Activated T-cell treated with anti-CD3 and anti-CD28 coated beads, Interleukin-2, amount 50 U/mL, for 24 hours (primary cell): ENCODE measurements at places on chromosomes 2 and 18.

DNA sequence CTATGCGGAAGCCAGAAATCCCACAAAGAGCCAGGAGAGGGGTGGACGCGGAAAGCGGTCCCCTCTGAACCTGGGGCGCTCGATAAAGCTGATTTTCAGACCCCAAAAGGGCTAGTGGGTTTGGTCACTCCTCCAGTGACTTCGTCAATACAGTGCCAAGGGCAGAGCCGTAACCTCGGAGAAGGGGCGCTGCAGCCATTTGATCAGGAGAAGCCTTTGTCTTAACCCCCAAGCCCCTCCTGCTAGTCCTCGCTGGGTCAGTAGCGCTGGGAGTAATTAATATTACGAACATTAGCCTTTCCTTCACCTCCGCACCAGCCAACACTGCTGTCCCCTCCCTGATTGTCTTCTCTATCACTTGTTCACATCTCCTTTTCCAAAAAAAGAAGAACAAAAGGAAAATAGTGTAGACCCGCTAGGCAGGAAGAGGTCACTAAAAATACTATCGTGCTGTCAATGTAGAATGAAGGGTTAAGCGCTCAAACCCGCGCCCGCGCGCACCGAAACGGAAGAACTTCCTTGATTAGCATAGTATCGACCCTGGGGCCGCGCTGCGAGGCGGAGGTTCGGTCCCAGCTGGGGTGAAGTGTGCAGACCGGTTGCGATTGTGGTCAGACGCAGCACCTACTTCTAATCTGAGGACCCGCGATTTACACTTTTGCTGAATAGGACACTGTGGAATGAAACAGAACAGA is 63.2 kb upstream of the MAPRE2 start:
- peak; percentile 74 for DNase-seq

DNA sequence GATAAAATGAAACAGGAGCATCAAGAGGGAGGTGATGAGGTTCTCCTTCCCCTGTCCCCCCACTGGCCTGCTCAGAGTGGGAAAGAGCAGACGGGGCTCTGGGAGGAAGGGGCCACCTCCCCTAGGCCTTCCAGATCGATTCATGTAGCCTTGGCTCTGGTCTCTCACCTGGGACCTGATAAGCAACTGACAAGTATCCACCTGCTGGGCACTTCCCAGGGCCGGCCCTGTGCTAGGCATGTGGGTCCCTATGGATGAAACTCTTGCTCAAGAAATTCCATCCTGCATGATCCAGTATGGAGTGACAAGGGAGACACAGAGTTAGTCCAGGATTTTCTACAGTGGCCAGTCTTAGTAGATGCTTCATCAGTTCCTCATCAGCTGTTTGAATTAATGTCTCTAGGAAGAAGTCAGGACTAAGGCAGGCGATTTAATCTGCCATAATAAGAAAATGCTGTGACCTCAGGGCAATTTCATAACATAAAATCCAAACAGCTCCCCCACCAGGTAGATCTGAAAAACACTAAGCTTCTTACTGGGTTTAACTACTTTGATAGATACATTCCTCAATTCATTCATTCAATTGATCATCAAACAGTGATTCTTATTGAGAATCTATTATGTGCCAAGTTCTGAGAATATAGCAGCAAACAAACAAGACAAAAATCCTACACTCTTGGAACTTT is 44.7 kb upstream of the ZFP36L2 start:
- no peak for DNase-seq

DNA sequence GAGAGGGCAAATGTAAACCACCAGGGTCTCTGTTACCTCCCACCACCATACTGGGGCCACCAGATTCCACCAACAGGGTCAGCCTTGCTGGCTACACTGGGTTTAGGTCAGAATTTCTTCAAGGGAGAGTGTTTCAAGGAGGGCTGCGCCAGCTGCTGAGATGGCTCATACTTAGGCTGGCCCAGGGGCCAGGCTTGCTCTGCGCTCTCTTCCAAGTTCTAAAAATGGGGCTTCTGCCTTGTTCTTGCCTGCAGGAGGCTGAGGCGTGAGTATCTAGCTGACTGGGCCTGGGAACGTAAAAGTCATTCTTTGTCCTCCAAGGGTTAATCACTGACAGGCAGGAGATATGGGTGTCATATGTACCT is 28.1 kb downstream of the MRPL33 start:
- DNase-seq = no peak

DNA sequence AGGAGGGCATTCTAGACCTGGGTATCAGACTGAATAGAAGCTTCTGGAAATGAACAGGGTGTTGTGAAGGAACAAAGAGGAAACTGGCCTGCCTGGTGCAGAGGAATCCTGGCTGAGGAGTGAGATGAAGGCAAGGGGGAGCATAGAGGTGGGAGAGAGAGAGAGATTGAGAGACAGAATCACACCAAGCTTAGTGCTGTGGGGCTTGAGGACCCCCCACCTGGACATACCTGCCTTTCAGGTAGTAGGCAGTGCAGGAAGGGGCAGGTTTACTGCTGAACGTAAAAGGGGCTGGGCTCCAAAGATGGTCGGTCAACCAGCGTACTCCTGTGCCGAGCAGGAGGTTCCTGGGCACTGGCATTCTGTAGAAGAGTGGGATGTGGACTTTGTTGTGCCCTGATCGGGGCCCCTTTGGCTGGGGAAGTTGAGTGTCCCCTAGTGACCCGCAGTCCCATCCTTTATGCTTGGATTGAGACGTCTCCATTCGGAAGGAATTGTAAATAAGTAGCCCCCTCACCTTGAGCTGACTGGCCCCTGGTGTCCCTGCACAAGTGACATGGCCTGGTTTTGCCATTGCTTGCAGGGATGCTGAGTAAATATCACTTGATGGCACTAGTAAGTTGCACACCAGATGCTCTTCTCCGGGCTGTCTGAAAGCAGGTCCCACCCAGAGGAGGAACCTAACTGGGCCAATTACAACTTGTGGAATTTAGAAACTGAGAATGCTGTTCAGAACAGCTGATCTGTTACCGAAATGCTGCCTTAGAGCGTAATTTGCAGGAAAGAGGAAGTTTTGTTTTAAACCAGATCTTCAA is 1.4 kb downstream of the UBE2F start:
- DNase-seq = peak; percentile 53

- no peak for DNase-seq
Measured at GRCh38 chr2:46793423-46794416, 121.9 kb downstream of the MCFD2 start.
